ENCODE measurements at places on chromosomes 4 and X. TPM values are rescaled to one million over a fixed set of nuclear protein-coding genes. Genes with fewer than 3 reads are reported as not detected.

DNA sequence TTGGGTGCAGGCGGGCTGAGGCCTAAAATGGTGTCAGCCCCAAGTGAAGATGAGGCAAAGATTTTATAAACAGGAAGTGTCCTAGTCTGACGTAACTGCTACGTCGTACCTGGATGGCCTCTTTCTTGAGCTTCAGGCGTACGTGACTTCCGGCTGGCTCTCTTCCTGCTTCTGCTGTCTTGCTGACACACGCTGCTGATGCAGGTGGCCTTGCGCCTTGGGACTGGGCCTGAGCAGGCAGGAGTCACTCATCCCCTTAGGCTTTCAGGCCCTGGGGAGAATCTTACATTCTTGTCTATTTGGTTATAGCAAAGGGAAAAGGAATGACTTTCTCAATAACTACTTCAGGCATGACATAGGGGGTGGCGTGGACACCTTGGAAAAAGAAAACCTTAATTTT lies 20.1 kb upstream of the ABRAXAS1 start:
- H3K36me3 ChIP-seq: no peaks in the 10 kb centered on the region
- no peak for DNase-seq

DNA sequence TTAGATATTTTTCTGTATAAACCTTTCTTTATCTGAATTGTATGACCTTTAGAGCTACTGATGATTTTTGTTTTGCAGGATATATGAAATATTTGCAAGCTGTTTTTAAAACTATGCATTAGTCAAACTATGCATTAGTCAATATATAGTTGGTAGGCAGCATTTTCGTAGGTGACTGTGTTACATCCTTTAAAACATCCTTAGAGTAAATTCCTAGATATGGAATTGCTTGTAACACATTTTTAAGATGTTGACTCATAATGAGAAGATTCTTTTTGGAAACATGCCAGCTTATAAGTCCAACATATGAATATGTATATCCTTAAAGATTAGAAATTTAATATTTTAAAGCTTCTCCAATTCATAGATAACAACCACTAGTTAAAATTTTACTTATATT lies 1768.5 kb downstream of the PCDH7 start:
- no peaks in the 10 kb centered on the region for H3K27me3 ChIP-seq
- no peak overlapping the region for H3K27ac ChIP-seq
- H3K36me3 ChIP-seq: no peaks in the 10 kb centered on the region
- no peak overlapping the region for H3K4me3 ChIP-seq

GRCh38 chrX:130075777-130076176 lies 34.5 kb downstream of the ELF4 start:
- no peak overlapping the region for H3K27ac ChIP-seq
- no peaks in the 10 kb centered on the region for H3K27me3 ChIP-seq
- H3K4me3 ChIP-seq: no peak overlapping the region
- peaks cover 4% of the 10 kb centered on the region for H3K4me1 ChIP-seq
- DNase-seq: no peak

- H3K27ac ChIP-seq: no peak overlapping the region
- peaks cover 2% of the 10 kb centered on the region for H3K36me3 ChIP-seq
- no peak overlapping the region for H3K4me3 ChIP-seq
- peaks cover 5% of the 10 kb centered on the region for H3K27me3 ChIP-seq
These were observed 4.9 kb downstream of the CHRNA9 start for GRCh38 chr4:40340030-40340429.

DNA sequence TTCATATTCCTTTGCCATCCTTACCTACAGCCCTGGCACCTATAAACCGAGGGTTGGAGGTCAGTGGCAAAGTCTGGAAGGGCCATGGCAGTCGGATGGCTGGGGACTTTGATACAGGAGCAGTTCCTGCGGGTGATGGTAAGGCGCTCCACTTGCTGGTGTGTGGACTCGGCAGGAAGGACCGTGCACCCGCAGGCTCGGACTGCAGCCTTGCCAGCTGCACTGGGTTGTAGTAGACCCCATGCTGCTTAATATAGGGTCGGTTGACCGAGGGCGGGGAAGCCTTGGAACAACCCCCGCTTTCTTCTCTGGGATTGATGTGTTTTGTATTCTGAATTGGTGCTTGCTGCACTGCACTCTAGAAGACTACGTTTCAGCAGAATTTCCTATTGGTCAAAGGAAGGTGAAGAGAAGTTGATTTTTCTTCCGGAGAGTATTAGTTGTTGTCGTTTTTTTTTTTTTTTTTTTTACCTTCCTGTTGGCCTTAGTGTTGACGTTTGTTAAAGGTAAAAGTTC lies 638 bp downstream of the BLTP1 start:
- peaks cover 18% of the 10 kb centered on the region for H3K36me3 ChIP-seq
- no peak for DNase-seq
- H3K4me3 ChIP-seq: peak overlapping the region; percentile 91
- peak overlapping the region; percentile 81 for H3K27ac ChIP-seq

DNA sequence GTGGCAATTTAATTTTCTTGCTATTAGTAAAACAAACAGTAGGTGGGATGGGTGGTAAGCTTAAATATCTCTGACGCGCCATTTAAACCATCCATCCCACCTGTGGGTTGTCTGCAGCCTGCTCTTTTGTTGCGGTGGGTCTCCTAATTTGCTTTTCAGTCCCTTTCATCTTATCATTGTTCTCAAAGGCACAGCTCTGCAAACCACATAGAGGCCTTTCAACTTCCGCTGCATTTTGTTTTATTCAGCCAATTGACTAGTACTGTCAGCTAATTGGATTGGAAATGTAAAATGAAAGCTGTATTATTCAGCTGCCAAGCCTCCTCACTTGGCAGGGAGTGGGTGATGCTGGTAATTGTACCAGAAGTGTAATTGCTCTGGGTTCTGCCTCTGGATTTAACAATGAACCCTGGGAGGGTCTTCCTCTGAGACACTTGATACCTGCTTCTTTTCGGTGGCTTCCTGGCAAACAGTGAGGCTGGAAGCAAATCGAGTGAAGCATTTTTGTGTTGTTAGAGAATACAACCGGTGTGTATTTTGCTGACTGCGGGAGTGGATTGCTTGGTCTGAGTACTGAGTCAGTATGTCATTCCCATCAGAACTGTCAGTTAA lies 165.6 kb downstream of the FRAS1 start:
- no peak for DNase-seq
- peaks cover 7% of the 10 kb centered on the region for H3K36me3 ChIP-seq
- no peaks in the 10 kb centered on the region for H3K27me3 ChIP-seq
- H3K4me1 ChIP-seq: peaks cover 3% of the 10 kb centered on the region
- no peak overlapping the region for H3K27ac ChIP-seq
- no peak overlapping the region for H3K4me3 ChIP-seq

GRCh38 chr4:183444214-183445096 lies at the start of gene CDKN2AIP:
Gene CDKN2AIP, plus strand, starts transcription at chr4:183444636. Its CDS starts 162 bp downstream, at chr4:183444798.
- DNase-seq: peak; percentile 95
- H3K27ac ChIP-seq: peak within 1 kb of the TSS; percentile 95
- H3K27me3 ChIP-seq: no peaks in the 10 kb centered on the region
- H3K36me3 ChIP-seq: peaks cover 17% of the 10 kb centered on the region

DNA sequence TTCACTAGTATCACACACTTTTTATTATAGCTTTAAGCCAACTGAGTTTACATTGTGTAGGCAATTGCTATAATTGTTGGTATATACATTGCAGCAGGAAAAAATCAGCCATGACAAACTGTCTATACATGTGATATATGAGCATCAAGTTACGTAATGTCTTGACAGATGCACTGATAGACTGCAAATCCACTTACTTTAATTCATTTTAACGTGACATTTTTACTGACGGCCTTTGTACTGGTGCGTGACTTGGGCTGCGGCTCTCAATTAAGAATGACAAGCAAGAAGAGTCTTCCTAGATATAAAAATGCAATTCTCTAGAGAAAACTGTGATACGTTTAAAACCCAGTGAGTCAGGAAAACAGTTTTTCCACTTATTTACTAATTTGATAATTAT lies 143.8 kb downstream of the ACTRT1 start:
- no peak overlapping the region for H3K27ac ChIP-seq
- no peaks in the 10 kb centered on the region for H3K27me3 ChIP-seq
- no peaks in the 10 kb centered on the region for H3K4me1 ChIP-seq
- H3K36me3 ChIP-seq: no peaks in the 10 kb centered on the region
- H3K4me3 ChIP-seq: no peak overlapping the region

GRCh38 chrX:67596839-67597790 lies 53.3 kb downstream of the AR start:
- H3K4me3 ChIP-seq: no peak overlapping the region
- peaks cover 11% of the 10 kb centered on the region for H3K4me1 ChIP-seq
- no peak for DNase-seq
- H3K36me3 ChIP-seq: no peaks in the 10 kb centered on the region
- H3K27ac ChIP-seq: no peak overlapping the region
- H3K27me3 ChIP-seq: no peaks in the 10 kb centered on the region

- peaks cover 2% of the 10 kb centered on the region for H3K36me3 ChIP-seq
- no peak overlapping the region for H3K4me3 ChIP-seq
These were observed 4.6 kb upstream of the EBP start for GRCh38 chrX:48516987-48517386.

GRCh38 chr4:40306226-40306625 lies 28.9 kb upstream of the CHRNA9 start:
- peaks cover 2% of the 10 kb centered on the region for H3K27me3 ChIP-seq
- H3K4me3 ChIP-seq: no peak overlapping the region
- H3K27ac ChIP-seq: no peak overlapping the region
- H3K36me3 ChIP-seq: peaks cover 3% of the 10 kb centered on the region
- H3K4me1 ChIP-seq: peaks cover 2% of the 10 kb centered on the region
- no peak for DNase-seq

DNA sequence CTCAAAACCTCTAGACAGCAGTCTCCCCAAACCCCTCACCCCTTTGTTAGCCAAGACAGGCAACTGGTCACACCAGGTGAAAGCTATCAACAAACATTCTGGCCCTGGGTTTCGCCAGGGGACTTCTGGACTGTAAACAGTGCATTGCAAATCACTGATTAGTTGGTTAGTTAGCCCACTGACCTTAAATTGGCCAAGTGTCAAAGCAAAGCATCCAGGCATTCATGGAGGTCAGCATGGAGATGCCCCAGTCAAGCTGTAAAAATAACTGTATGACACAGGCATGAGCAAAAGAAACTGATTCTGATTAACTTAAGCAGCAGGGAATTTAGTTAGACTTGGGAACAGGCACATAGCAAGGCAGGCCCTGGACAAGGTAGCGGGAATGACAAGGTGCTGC lies 156.0 kb upstream of the TTC29 start:
- H3K27me3 ChIP-seq: no peaks in the 10 kb centered on the region

DNA sequence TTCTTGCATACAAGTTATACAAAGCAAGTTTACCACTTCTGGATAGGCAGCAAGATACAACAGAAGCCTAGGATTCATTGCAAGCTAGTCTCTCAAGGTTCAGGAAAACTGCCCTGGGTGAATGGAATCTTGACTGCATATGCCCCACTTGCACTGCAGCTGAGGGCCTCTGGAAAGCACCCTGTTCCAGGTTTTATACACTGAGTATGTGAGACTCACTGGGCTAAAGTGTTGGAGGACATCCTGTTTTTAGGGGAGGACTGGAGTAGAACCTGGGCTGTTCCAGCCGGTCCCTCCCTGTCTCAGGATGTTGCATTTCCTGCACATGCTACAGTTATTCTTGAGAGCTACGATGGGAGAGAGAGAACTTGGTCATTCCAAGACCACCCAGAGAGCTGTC lies 168.5 kb upstream of the NUDT6 start:
- peaks cover 2% of the 10 kb centered on the region for H3K4me1 ChIP-seq
- no peak overlapping the region for H3K4me3 ChIP-seq
- H3K36me3 ChIP-seq: peaks cover 10% of the 10 kb centered on the region

- no peaks in the 10 kb centered on the region for H3K27me3 ChIP-seq
- H3K27ac ChIP-seq: no peak overlapping the region
- no peak overlapping the region for H3K4me3 ChIP-seq
- no peaks in the 10 kb centered on the region for H3K4me1 ChIP-seq
These were observed 210.2 kb upstream of the LCORL start for GRCh38 chr4:18231726-18232125.

DNA sequence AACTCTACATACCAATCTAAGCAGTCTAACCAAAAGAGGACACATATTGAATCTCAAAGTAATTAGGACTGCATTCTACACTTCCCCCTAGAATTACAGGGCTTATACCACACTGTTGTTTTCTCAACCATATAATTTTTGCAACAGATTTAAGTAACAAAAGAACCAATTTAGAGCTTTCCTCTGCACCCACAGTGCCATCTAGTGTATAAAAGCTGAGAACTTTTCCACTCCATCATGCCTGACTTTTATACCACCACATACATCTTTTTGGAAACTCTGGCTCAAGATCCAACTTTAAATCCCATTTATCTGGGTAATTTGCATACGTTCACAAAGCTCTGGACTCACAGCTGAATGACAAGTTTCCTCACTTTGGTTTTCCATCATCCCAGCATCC lies 99.5 kb downstream of the EFHC2 start:
- no peaks in the 10 kb centered on the region for H3K4me1 ChIP-seq
- no peak for DNase-seq
- H3K4me3 ChIP-seq: no peak overlapping the region
- no peaks in the 10 kb centered on the region for H3K36me3 ChIP-seq
- H3K27ac ChIP-seq: no peak overlapping the region

- no peak overlapping the region for H3K4me3 ChIP-seq
- no peak for DNase-seq
- H3K4me1 ChIP-seq: no peaks in the 10 kb centered on the region
- H3K27me3 ChIP-seq: no peaks in the 10 kb centered on the region
These were observed 341.6 kb upstream of the MAOA start for GRCh38 chrX:43314525-43314924.

DNA sequence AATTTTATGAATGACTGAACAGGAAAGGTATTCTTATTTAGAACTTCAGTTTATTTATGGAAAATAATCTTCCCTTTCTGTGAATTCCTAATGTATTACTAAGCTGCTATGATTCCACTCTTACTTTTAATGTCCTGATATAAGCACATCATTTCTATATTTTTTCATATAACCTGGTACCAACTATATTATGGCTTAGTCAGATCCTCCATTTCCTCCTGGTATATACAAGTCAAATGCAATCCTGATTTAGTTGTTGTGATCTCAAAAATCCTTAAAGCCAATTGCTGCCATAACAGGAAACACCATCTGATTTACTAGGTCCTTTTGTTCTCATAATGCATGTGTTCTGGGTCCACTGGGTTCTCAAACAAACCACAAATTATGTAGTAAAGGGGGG lies 26.8 kb downstream of the TRMT2B start:
- no peaks in the 10 kb centered on the region for H3K27me3 ChIP-seq
- H3K4me3 ChIP-seq: no peak overlapping the region
- H3K36me3 ChIP-seq: peaks cover 22% of the 10 kb centered on the region
- peaks cover 4% of the 10 kb centered on the region for H3K4me1 ChIP-seq
- H3K27ac ChIP-seq: no peak overlapping the region

TMEM164 gene
- 12.7 TPM for total RNA-seq

HPGD gene
- total RNA-seq: not detected

KIF4A gene
- 4.5 TPM for total RNA-seq

YY2 gene
- total RNA-seq: 4.7 TPM

SORBS2 gene
- total RNA-seq: 41.8 TPM

TMPRSS11F gene
- not detected for total RNA-seq

OPHN1 gene
- 6.0 TPM for total RNA-seq

FAT4 gene
- 17.7 TPM for total RNA-seq

RIPPLY1 gene
- not detected for total RNA-seq

TMLHE gene
- 18.1 TPM for total RNA-seq

MAGEC2 gene
- not detected for total RNA-seq

POF1B gene
- total RNA-seq: not detected

Measured in chondrocyte (in vitro differentiated cells).